ENCODE measurements at places on chromosomes 2 and 18. TPM values are rescaled to one million over a fixed set of nuclear protein-coding genes. Genes with fewer than 3 reads are reported as not detected.

SKOR2 gene
- total RNA-seq: not detected

ACAA2 gene
- total RNA-seq: 22.5 TPM

OSR1 gene
- 4.4 TPM for total RNA-seq

CRIM1 gene
- 105 TPM for total RNA-seq

NIF3L1 gene
- total RNA-seq: 34.9 TPM

RAMP1 gene
- 2.7 TPM for total RNA-seq

LAMA1 gene
- 15.1 TPM for total RNA-seq

DYNAP gene
- not detected for total RNA-seq

ALKAL2 gene
- 2.0 TPM for total RNA-seq

IFT172 gene
- 28.5 TPM for total RNA-seq

NT5C1B gene
- not detected for total RNA-seq

DIPK1C gene
- 12.3 TPM for total RNA-seq

SMYD1 gene
- total RNA-seq: not detected

CNGA3 gene
- total RNA-seq: 4.4 TPM

TBR1 gene
- 53.7 TPM for total RNA-seq

ZNF396 gene
- 5.0 TPM for total RNA-seq

ANKRD30B gene
- total RNA-seq: 0.16 TPM

SH3RF3 gene
- 12.3 TPM for total RNA-seq

ATF2 gene
- total RNA-seq: 158 TPM

IL37 gene
- total RNA-seq: not detected

RAB17 gene
- total RNA-seq: 0.16 TPM

POLR1A gene
- 9.5 TPM for total RNA-seq

TMEM163 gene
- total RNA-seq: 14.3 TPM

GALNT14 gene
- 4.7 TPM for total RNA-seq

EPHA4 gene
- 259 TPM for total RNA-seq

ARHGEF4 gene
- 38.7 TPM for total RNA-seq

TEX44 gene
- total RNA-seq: not detected

FRZB gene
- total RNA-seq: 19.8 TPM

PECR gene
- total RNA-seq: 29.9 TPM

MRPL19 gene
- 50.7 TPM for total RNA-seq

ZSCAN30 gene
- total RNA-seq: 17.5 TPM

SNTG2 gene
- total RNA-seq: 4.1 TPM

UPP2 gene
- total RNA-seq: 1.7 TPM

MC5R gene
- total RNA-seq: 2.2 TPM

ABCG5 gene
- total RNA-seq: under 0.01 TPM

KYNU gene
- 0.16 TPM for total RNA-seq

RPRM gene
- 95.9 TPM for total RNA-seq

SOWAHC gene
- 44.0 TPM for total RNA-seq

RNF125 gene
- total RNA-seq: 1.1 TPM

G6PC2 gene
- not detected for total RNA-seq

LRRC30 gene
- total RNA-seq: not detected

RAB27B gene
- 35.1 TPM for total RNA-seq
